LHCN-M2 (cell line): ENCODE measurements at places on chromosomes 2 and 18. TPM values are rescaled to one million over a fixed set of nuclear protein-coding genes. Genes with fewer than 3 reads are reported as not detected.

Gene HOXD9
- total RNA-seq = 0.06 TPM in 1 of 2 replicates, not detected in the other

Gene EPB41L3
- under 0.01 TPM in 1 of 2 replicates, not detected in the other for total RNA-seq

Gene FIGN
- 3.7 and 5.4 TPM in 2 replicates for total RNA-seq

DNA sequence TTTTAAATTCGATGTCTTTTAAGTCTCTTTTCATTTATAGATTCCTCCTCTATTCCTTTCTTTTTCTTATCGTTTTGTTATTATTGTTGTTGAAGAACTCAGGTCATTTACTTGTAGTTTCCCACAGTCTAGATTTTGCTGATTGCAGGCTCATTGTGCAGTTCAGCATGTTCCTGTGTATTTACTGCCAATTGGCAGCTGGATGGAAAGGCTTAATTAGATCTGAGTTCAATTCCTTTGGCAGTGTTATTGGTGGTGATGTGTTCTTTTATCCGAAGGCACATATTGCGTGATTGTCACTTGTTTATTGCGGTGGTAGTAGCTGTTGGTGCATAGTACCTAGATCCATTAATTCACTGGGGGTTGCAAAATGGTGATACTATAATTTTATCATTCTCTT, 180.7 kb downstream of the BABAM2 start:
- no peak for DNase-seq

GRCh38 chr18:22545066-22545760, 127.5 kb upstream of the CTAGE1 start:
- DNase-seq = no peak

DNA sequence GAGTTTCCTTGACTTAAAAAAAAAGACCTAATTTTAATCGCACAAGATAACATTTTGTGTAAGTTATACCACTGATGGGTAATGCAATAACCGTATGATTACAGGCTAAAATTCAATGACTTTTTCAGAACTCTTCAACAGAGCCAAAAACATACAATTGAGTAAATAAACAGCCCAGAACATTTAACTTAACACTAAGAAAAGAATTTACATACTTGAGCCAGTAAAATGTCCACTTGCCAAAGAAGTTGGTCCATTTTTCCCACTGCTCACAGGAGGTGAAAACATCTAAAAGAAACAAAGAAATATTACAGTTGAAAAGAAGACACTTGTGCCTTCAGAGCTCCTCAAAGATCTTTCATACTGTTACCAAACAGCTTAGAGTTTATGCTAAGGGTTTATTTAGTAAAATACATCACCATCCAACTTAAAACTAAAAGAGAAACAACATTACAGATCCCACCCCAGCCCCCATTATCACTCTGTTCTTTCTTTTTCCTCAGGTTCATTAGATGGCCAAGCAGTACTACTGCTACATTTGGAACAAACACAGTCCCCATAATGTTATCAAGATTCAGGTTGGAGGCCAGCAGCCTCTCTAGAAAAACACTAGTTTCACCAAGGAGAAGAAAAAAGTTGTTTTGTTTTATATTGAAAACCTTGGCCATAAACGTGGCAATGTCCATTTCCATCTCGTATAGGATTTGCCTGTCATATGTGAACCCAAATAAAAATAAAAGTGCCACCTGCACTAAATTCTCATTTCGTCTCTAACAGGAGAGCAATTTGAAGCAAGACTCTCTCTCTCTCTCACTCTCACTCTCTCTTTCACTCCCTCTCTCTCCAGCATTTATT, 2.7 kb downstream of the TCF4 start:
- DNase-seq = no peak

DNA sequence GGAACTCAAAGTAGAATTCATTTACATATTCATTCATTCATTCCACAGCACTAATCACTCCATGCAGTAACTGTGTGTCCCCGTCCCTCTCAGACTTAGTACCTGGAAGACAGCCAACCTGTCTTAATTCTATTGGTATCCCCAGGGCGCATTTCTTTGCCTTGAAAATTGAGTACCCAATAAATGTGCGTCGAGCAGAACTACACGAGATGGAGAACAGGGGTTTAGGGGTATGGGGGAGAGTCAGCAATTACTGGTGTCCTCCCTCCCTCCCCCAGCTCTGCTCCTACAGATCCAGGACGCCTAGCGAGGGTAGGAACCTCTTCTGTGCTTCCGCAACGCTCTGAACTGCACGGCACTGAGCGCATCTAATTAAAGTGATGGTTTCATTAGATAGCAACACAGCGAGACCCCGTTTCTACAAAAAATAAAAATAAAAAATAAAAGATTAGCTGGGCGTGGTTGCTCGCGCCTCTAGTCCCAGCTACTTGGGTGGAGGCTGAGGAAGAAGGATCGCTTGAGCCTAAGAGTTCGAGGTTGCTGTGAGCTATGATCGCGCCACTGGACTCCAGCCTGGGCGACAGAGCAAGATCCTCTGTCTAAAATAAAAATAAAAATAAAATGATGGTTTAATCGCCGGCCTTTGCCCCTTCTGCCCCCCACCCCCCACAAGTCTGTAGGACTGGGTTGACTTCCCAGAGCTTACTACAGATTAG, 614 bp upstream of the FKBP1B start:
- no peak for DNase-seq

DNA sequence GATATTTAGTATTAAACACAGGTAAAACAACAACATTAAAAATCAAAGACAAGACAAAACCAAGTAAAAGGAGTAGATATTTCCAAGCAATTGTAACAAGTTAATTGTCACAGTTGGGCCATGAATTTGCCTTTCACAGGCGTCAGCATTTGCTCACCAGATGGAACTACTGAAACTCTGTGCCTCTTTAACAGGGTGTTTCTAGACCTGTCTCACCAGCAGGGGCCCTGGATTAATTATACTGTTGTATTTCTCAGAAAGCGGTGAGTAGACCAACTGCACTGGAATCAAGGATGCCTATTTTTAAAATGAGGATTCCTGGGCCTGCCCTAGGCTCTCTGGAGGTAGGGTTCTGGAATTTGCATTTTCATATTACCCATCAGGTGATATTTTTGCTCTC, 92.6 kb downstream of the UPP2 start:
- no peak for DNase-seq

GRCh38 chr2:8154936-8155335, 526.9 kb upstream of the ID2 start:
- DNase-seq = peak; percentile 77

GRCh38 chr18:38170845-38171244, 605.2 kb upstream of the CELF4 start:
- DNase-seq = no peak

DNA sequence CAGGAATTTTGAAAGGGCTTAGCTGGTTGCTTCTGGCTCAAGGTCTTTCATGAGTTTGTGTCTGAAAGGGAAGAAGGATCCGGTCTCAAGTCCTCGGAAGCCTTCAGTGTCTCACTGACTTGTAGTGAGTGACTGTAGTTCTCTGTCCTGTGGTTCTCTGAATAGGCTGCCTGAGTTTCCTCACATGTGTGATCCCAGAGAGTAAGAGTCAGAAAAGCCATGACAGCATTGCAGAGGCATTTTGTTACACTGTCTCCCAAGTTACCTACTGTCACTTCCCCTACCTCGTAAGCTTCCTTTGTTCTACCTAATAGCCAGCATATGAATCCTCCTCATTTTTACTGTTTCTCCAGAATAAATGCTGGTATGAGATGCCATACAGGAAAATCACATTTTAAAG, 709.1 kb upstream of the CHAC2 start:
- peak; percentile 21 for DNase-seq

GRCh38 chr2:199784512-199784911, 66.5 kb downstream of the FTCDNL1 start:
- no peak for DNase-seq

GRCh38 chr2:6496376-6496775, 369.3 kb downstream of the CMPK2 start:
- no peak for DNase-seq
